Amniotic stem cell (primary cell): ENCODE measurements at places on chromosomes 3 and 15.

DNA sequence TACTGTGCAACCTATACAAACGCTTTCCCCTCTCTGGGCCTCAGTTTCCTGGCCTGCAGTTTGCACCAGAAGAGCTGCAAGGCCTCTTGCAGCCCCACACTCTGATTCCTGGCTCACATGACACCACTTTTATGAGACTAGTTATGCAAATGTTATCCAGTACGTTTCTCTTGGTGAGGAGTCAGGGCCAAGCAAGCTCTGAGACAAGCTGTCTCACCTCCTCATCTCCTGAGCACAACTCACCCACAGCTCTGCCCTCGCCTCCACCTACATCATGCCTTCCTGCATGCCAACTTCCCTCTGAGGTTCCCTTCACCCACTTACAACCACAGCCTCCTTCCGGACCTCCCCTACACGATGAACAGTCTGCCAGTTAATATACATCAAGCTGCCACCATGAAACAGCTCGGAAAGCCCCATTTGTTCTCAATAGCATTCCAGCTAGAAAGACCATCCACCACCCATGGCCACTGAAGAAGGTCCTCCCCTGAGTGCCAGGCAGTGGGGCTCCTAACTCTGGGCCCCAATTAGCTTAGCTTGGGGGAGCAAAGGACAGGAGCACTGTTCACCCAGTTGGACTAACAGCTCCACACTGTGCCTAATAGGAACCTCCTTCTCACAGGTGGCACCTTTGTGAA lies 25.0 kb downstream of the CRYGS start:
- DNase-seq, result no peak

DNA sequence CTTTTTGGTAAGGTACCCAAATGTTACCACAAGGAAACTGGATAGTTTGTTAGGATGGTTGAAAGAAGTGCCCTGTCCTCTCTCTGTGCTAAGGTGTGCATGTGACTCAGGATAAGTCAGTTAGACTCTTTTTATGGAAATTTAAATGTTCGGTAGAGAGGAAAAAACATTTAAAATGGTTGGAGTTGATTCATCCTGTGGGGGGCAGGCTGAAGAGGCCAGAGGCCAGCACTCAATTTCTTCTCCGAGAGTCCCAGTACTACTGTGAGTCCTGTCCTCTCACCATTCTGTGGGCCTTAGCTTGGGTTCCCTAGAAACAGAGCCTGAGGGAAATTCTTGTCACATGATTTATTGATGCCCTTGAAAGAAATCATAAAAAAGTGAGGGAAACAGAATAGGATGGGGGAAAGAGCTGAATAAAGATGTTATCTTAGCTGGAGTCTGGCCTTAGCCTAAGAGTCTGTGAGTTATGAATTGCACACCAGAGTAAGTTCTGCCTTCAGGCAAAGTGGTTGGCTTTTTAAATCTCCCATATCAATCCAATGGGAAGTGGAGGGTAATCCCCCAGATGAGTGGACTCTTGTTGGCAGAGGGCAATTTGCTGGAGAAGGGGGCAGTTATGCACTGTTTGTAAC lies 106.5 kb upstream of the GALNT15 start:
- peak; percentile 35 for DNase-seq

DNA sequence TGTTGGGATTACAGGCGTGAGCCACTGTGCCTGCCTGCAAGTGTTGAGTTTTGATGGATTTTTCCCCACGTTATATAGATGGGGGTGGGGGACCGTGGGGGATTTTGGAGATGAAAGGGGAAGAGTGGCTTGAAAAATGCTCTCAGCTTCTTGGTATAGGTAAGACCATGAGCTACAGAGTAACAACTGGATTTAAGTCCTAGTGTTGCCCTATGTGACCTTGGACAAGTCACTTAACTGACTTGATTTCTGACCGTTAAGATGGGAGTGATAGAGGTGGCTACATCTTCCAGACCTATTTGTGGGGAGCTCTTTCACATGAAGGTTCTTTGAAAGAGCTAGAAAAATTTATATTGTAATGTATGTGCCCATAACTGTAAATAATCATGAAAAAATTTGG lies 13.3 kb downstream of the TRIM71 start:
- no peak for DNase-seq

DNA sequence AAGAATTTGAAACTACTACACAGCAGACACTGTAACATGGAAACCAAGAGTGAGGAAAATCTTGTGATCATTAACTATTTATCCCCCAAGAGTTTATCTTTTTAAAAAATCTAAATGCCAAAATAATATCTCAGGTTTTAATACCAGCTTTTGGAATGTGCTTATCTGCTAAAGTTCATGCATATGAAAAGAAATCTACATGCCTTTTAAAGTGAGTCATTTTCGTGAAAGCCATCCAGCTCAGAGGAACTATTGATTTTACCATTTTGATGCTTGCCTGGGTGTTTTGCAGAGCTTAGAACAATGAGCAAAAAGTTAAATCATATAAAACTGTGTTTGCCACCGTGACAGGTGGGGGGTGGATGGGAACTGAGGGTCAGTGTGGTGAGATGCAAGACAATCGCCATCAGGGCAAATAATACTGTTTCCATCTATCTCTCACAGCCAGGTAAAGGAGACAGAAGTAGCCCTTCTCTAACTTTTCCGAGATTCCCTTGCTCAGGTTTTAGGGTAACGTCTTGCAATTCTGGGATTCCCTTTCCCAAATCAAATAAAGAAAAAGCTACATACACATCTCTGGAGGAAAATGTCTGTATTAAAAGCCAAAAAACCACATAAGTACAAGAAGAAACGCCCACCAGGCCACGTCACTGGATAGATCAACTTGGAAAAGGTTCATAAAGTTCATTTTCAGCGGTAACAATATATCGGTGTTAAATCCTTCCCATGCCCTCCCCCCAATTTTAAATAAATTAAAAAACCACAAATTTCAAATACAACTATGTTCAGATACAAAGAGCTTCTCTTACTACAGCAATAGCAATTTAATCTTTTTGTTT lies 2.0 kb downstream of the TMEM158 start:
- peak; percentile 25 for DNase-seq

GRCh38 chr15:41957021-41957897 lies 15.1 kb downstream of the EHD4 start:
- no peak for DNase-seq

DNA sequence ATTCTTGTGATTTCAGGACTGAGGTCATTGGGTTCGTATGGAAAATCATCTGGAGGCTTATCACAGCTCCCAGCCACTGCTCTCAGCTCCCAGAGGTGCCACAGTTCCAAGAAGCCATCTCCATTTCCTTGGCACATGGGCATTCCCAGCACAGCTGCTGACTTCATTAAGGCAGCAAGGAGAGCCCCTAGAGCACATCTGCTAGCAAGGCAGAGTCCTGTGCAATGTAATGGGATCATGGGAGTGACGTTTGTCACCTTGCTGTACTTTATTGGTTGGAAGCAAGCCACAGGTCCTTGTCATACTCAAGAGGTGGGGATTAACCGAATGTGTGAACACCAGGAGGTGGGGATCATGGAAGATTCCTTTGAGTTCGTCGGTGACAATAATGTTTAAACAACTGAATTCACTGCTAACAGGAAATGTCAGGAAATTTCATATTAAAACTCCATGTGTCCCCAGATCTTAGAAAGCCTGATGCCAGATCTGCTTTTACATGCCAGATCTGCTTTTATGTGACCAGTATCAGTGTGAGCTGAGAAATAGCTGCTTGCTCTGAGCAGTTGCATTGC lies 148.8 kb downstream of the GABRG3 start:
- DNase-seq, result no peak

DNA sequence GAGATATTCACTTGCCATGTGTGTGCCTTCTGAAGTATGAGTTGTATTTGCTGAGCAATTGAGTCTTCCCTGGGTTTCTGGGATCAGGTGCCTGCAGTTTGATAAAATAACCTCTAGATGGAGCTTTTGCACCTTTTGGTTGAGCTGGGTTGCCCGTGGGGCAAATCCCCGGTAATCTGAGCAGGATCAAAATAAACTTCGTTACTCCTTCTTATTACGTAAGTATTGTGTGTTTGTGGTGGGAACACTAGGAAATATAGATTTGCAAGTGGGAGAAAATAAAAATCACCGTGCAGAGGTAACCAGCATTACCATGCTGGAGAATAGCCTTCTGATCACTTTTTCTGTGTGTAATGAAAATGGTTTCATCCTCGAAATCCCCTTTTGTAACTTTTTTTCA lies 277.4 kb upstream of the NR2E3 start:
- no peak for DNase-seq

DNA sequence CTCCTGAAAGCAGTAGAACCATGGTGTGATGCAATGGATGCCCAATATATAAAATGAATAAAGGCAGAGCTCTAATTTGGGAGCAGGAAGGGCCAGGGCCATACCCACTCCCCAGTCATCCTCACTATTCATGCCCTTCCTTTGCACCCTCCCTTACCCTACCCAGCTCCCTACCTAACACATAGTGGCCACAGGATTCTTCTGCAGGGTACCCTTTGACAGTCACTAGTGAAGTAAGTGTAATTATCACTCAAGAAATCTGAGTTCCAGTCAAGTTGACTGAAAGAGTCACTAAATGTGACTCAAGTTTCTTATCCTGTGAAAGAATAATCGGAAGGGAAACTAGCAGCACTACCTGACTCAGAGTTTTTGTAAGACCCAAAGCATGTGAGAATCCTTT lies 69.2 kb downstream of the RASA2 start:
- DNase-seq, result no peak

DNA sequence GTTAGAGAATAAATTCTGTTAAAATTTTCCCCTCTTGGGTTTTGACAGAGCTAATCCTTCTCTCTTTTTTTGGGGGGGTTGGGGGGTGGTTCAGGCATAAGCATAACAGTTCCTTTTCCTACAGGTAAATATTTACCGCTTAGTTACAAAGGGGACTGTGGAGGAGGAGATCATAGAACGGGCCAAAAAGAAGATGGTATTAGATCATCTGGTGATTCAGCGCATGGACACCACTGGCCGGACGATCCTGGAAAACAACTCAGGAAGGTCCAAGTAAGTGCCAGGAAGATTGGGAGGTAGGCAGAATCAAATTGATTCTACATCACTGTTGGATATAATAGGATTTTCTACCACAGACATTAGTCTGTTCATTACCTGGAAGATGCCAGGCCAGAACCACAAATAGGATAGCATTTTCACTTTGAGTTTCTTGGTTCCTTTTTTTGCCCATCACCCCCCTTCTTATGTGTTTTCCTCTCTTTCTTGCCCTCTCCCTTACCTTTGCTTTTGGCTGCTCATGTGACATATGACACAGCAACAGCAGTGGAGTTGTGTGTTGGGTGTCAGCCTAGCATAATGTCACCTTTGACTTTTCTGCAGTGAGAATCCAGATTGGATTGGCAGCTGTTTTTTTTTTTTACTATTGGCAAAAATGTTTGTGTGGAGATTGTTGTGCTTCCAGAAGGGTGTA lies 79.0 kb downstream of the CHD2 start:
- no peak for DNase-seq

GRCh38 chr3:13882876-13883275 lies 3.0 kb upstream of the WNT7A start:
- no peak for DNase-seq

GRCh38 chr3:9130345-9131305 lies 118.8 kb downstream of the SRGAP3 start:
- DNase-seq, result no peak

- DNase-seq, result no peak
Measured at GRCh38 chr15:75640483-75641178, 607 bp upstream of the IMP3 start.

GRCh38 chr3:63945558-63946096 lies 33.4 kb upstream of the SCAANT1 start:
- DNase-seq, result no peak

GRCh38 chr3:146640955-146641867 lies 36.1 kb upstream of the PLSCR5 start:
- DNase-seq, result peak; percentile 9

DNA sequence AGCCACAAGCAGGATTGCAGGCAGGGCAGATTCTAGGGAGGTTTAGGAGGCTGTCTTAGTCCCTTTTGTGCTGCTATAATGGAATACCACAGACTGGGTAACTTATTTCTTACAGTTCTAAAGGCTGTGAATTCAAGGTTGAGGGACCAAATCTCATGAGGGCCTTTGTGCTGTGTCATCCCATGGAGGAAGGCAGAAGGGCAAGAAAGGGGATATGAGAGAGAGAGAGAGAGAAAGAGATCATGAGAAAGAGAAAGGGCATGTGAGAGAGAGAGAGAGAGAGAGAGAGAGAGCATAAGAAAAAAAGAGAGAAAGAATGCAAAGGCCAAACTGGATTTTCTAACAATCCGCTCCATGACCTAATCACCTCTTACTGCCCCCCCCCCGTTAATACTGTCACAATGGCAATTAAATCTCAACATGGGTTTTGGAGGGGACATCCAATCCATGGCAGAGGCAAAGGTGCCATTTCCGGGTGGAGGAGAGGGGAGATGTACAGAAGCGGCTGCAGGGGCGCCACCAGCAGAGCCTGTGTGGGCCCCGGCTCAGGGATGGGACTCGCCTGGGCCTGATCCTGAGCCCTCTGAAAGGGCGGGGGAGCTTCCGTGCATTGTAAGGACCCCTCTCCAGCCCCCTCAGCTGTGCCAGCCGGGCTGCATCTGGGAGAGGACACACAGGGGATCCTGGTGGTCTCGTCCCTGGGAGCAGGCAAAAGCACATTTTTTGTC lies 20.5 kb downstream of the MRPS11 start:
- DNase-seq, result no peak

- no peak for DNase-seq
Measured at GRCh38 chr3:20645340-20645739, 459.3 kb upstream of the SGO1 start.

DNA sequence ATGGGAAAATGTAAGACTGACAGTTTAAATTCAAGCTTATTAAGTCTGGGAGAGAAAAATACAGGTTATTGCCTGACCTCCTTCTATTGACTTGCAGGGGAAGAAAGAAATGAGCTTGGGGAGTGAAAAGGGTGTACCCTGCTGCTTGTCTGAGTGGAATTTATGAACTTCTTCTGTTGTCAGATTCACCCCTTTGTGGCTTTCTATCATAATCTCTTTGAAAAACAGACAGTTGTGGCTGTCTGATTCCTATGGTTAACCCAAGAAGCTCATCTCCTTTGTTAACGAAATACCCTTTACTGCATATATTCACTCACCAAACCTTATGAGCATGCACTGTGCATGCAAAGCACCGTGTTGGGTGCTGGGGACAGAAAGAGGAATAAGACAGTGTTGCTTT lies 22.5 kb downstream of the GPD1L start:
- no peak for DNase-seq

- DNase-seq, result peak; percentile 78
Measured at GRCh38 chr3:171284308-171285075, 175.7 kb downstream of the TNIK start.

GRCh38 chr3:42736531-42736930 lies 33.9 kb upstream of the HHATL start:
- no peak for DNase-seq
